Stimulated activated CD8-positive, alpha-beta memory T cell treated with anti-CD3 and anti-CD28 coated beads, Interleukin-2, amount 100 ng/mL, for 1 hour (primary cell): ENCODE measurements at places on chromosomes 11 and 22.

- no peak for DNase-seq
Observed at GRCh38 chr11:11968511-11969280, 39.7 kb downstream of the DKK3 start.

DNA sequence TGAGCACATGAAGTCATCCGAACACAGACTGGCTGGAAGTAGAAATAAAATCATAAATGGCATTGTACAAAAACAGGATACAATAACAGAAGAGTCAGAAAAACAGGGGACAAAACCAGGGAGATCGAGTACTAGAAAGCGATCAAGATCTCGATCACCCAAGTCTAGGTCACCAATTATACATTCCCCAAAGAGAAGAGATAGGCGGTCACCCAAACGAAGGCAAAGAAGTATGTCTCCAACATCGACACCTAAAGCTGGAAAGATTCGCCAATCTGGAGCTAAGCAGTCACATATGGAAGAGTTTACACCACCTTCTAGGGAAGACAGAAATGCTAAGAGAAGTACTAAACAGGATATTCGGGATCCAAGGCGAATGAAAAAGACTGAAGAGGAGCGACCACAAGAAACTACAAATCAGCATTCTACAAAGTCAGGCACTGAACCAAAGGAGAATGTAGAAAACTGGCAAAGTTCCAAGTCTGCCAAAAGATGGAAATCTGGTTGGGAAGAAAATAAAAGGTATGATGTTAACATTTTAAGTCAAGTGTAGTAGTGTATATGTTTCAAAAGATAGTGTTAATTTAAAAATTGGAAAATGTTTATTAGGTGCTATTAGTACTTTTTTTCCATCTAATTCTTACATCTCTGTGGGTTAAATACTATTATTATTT, 9.4 kb downstream of the PCF11 start:
- DNase-seq: no peak

GRCh38 chr11:859394-860131, 16.9 kb downstream of the TSPAN4 start:
- no peak for DNase-seq

- DNase-seq: no peak
Observed at GRCh38 chr22:40070701-40071100, 75.9 kb downstream of the FAM83F start.

GRCh38 chr11:76617553-76618265, 52.8 kb downstream of the LRRC32 start:
- no peak for DNase-seq

DNA sequence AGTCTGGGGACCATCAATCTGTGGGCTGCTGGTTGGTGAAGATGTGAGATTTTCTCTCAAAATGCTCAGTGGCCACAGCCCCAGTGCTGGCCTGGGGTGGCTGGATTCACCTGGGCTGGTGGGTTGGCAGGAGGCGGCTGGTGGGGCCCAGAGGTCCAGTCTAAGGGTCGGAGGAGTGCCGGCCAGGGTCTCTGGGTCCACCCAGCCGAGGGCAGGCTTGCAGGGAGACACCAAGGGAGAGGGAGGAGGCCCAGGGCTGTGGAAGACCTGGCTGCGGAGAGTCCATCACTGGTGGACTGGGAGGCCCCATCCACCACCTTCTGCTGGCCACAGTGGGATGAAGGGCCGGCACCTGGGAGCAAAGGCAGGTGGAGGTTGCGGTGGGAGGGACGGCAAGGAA, 582 bp upstream of the SHANK3 start:
- no peak for DNase-seq

DNA sequence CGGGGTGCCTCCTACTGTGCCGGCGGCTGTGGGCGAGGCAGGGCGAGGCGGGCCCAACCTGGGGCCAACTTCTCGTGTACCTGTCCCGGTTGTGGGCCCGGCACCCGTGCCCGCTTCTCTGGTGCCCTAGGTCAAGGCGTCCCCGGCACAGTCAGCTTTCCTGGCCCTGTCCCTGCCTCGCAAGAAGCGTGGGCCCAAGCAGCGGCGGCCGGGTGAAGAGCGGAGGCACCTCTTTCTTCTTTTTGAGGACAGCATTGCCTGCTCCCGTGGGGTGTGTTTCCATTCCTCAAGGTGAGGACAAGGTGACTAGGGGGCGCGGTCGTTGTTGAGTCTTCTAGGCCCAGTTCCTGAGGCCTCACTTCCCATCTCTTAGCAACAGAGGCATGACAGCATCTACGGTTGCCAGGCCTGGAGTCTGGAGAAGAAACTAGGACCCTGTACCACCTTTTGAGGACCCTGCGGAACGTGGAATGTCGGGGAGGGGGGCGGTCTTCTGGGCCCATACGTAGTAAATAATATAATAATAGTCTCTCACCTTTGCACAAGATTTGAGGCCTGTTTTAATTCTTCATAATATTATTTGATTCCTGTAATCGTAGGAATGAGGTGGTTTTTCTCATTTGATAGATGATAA, 418 bp downstream of the ACO2 start:
- peak; percentile 11 for DNase-seq

- no peak for DNase-seq
Observed at GRCh38 chr11:1608363-1608762, at the start of gene KRTAP5-3. TSS of gene KRTAP5-3 (minus strand) at chr11:1608463. CDS start at chr11:1608385, 78 bp downstream.

GRCh38 chr11:34587282-34587677, 33.6 kb upstream of the EHF start:
- DNase-seq: no peak

DNA sequence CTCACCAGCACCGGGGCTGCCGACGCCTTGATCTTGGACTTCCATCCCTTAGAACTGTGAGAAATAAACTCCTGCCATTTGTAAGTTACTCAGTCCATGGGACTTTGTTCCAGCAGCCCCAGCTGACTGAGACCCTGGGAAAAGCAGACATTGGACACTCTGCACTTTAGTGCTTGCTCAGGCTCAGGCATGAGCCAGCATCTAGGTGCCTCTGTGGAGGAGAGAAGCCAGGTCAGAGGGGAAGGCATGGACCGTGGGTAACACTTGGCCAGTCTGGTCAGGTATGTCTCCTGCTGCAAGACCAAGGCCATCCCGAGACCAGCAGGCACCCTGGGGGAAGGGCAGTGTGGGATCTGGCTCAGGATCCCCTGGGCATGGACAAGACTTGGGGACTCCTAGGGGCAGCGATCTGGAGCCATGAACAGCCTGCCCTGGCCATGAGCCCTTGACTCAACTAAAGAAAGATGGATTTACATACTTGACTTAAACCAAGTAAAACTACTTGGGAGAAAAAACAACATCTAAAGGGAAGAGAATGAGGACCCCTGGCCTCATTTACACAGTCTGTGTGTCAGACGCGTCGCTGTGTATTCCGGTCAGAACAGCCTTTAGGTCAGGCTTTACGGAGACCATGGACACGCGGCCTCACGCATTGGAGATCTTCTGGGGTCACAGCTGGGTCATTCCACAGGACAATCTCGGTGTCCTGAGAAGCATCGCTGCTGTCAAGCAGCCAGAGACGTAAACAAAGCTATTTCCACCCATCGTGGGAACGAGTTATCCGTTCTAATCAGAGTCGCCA, 497.1 kb downstream of the BRD1 start:
- no peak for DNase-seq

DNA sequence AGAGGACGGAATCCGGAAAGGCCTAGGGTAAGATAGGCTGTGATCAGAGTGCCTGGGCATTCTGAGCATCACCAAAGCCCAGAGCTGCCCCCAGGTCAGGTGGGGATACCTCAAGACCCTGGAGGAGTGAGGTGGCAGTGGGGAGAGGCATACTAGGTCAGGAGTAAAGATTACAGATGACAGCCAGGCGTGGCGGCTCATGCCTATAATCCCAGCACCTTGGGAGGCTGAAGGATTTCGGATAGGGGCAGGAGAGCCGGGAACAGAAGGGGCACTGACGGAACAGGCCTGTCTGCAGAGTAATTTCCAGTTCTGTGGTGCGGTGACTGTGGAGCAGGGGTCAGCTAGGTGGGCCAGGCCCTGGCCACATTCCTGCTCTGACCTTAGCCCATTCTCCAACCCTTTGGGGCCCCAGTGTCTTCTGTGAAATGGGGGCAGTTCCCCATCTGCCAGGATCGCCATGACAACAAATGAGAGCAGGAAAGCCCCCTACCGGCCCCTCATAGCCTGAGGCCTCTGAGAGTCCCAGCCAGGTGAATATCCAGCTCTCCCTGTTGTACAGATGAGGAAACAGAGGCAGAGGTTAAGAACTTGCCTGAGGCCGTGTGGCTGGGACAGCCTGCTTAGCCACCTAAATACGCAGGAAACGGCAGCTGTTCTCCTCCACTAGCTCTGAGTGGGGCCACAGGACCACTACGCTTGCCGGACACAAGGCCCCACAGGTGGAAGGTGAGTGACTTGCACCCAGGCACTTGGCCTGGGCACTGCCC, 9.2 kb downstream of the BAD start:
- DNase-seq: no peak

DNA sequence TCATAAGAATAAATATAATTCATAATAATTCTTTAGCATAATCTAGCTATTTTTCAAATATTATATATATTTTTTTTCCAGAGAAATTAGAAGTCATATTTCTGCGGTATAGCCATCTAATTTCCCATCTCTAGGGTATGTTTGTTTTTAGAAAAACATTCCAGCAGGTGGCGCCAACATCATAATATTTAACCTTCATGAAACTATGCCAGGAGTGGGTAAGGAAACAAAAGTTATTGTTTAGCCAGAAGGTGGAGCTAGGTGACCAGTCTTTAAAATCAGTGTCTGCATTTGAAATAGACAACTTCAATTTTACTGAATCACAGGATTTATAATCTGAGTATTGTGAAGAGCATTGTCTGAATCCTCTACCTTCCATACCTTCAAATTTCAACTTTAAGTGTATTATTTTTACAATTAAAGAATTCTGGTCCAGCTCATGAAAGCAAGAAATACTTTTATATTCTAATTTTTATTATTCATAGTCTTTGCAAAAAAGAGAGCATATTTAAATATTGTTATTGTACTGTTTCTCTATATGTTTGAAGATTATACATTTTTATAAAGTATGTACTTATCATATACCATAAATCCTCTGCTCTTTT, 15.7 kb upstream of the CCDC179 start:
- DNase-seq: no peak

DNA sequence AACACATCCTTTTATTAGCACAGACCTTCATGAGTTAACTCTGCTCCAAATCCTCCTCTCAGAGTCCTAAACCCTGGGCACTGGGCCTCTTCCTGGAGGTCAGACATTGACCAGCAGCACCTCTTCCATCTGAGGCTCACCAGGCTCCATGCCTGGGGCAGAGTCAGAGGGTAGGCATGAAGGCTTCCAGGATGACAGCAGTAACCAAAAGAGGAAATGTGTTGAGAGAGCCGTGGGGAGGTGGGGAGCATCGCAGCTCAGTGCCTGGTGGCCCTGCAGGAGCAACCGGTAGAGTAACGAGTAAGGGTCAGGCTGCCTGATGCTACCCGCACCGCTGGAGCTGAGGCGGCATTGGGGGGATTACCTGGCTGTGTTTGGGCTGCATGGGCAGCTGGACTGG, 9.4 kb upstream of the NAV2 start:
- no peak for DNase-seq

- DNase-seq: peak; percentile 72
Observed at GRCh38 chr11:2885678-2886081, at the start of gene CDKN1C. TSS of gene CDKN1C (minus strand) at chr11:2885775. CDS start at chr11:2885456, 319 bp downstream.

- DNase-seq: no peak
Observed at GRCh38 chr11:8192896-8193209, 24.0 kb upstream of the RIC3 start.

DNA sequence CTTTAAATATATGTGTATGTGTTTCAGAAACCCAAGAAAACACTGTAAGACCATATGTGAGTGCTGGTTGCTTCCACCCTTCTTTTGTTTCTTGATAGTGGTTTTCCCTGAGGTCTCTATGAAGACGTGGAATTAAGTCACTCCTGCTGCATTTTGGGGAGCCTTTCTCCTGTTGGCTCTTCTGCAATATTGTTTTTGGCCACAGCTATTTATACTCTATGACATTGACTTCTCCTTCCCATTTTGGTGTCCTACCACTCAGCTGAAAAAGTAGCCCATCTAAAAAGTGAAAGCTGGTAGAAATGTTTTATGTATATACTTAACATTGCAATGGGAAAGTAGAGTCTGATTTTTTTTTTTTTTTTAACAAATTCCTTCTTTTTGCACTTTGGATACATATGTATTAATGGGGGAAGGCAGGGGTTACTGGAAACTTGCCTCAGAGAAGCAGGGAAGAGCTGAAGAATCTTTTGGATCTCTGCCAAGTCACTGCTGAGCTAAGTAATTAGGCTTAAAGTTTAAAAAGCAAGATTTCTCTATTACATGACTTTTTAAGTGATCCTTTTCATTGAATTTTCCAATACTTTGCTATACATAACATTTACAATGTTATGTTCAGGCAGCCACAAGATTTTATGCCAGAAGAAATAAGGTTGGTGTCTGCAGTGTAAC, 1.8 kb downstream of the TTC17 start:
- no peak for DNase-seq

- no peak for DNase-seq
Observed at GRCh38 chr11:10920205-10920604, 62.4 kb upstream of the ZBED5 start.

DNA sequence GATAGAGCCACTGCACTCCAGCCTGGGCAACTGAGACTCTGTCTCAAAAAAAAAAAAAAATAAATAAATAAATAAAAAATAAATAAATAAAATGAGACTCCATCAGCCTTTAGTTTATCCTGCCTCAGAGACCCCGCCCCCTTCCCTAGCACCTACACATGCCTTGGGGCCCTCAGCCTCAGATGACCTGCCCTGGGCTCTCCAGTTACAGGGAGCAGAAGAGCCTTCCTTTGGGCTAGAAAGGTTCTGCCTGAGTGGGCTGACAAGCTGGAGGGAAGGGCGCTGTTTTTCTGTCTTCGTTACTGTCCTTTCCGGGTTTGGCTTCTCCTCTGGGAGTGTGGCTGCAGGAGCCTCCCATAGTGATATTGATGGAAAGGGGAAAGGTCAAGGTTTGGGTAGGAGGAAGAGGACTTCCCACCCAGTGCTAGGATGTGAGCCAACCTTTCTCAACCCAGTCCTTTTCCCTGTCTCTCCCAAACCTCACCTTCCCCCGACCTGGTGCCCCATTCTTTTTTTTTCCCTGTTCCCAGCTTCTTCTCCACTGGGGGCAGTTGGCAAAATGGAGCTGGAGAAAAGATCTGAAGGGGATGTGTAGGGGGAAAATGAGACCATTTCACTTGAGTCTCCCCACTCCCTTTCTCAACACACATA, 1.5 kb upstream of the SF3B2 start:
- DNase-seq: no peak

- DNase-seq: no peak
Observed at GRCh38 chr11:70952191-70952590, 300.2 kb downstream of the SHANK2 start.

DNA sequence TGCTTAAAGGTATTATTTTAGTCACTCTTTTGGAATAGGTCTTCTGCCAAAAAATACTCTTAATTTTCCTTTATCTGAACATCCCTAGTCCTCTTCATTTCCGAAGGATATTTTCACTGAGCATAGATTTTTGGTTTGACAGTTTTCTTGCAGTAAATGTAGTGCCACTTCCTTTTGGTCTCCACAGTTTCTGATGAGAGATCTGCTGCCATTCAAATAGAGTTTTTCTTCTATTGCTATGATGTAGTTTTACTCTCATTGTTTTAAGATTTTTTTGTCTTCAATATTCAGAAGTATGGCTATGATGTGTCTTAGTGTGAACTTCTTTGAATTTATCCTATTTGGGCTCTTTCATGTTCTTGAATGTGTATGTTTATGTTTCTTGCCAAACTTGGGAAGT, 281.1 kb upstream of the SORL1-AS1 start:
- no peak for DNase-seq

GRCh38 chr11:126405906-126406305, 50.4 kb downstream of the ST3GAL4 start:
- no peak for DNase-seq

- no peak for DNase-seq
Observed at GRCh38 chr22:38218661-38219622, 17.1 kb downstream of the MAFF start.

- DNase-seq: no peak
Observed at GRCh38 chr11:130789056-130789640, 127.1 kb downstream of the SNX19 start.
